ENCODE measurements at places on chromosomes 3 and 15.

GRCh38 chr3:190595179-190595795 lies 81.4 kb downstream of the IL1RAP start:
- no peak for DNase-seq

- peak; percentile 84 for DNase-seq
These were observed 11.2 kb downstream of the C3orf52 start for GRCh38 chr3:112097378-112097777.

- no peak for DNase-seq
These were observed 193.0 kb upstream of the THRB start for GRCh38 chr3:24687671-24688070.

DNA sequence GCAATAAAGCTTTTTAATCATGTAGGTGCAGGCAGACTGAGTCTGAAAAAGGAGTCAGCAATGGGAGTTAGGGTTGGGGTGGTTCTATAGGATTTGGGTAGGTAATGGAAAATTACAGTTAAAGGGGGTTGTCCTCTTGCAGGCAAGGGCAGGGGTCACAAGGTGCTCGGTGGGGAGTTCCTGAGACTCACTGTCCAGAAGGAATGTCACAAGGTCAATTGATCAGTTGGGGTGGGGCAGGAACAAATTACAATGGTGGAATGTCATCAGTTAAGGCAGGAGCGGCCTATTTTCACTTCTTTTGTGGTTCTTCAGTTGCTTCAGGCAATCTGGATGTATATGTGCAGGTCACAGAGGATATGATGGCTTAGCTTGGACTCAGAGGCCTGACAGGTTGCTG lies 13.9 kb downstream of the CCR5AS start:
- DNase-seq, result no peak

DNA sequence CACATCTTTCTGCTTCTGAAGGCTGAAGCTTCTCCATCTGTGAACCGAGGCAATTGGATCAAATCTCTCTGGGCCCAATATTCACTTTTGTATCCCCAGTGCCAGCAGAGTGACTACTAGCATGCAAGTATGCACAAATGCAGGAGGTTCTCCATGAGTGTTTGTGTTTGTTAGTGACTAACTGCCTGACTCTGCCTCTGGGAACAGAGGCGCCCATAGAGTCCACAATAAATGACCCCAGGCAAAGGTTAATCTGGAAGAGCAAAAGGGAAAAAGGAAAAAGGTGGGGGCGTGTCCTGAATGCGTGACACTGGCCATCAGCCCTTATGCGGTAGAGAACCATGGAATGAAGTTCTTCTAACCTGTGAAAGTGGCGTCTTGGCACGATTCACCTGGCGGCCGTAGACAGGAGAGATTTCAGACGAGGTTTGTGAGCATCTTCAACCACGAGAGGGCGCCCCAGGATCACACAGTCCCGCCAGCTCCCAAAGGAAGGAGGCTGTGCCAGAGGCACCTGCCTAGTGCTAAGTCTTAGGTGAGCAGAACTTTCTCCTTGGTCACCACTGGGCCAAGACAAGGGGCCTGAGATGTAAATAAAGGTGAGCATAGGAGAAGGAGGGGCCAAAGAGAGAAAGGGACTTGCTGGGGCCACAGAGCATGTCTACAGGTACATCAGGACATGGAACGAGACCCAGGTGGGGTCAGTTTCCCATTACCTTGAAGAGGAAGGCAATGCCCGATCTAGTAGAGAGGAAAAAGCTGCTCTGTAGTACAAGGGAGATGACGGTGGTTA lies 44.2 kb downstream of the RBPMS2 start:
- peak; percentile 90 for DNase-seq
